ENCODE measurements at places on chromosomes 2 and 18. TPM values are rescaled to one million over a fixed set of nuclear protein-coding genes. Genes with fewer than 3 reads are reported as not detected.

DNA sequence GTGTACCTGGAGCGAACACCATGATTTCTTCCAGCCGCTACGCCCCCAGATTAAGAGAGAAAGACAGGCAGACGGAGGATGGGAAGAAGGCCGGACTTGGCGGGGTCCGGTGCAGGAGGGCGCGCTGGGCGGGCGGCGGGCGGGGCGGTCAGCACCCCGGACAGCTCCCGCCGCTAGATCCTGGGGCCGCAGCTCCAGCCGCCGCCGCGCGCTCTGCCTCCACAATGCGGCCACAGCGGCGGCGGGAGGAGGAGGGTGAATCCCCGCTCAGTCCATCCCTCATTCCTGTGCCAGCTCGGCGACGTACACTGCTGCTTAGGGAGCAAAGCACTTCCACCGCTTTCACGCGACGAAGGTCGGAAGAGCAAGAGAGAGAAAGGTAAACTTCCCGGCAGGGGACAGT lies at the start of gene AKAIN1:
TSS of gene AKAIN1 (minus strand) at position 226 of the 403 bp plus-strand sequence. CDS start at position 22, 204 bp downstream.
- peak within 1 kb of the TSS; percentile 59 for H3K4me3 ChIP-seq
- peaks cover 1% of the 10 kb centered on the region for H3K4me1 ChIP-seq
- peaks cover 78% of the 10 kb centered on the region for H3K27me3 ChIP-seq
- H3K36me3 ChIP-seq: no peaks in the 10 kb centered on the region
- peak; percentile 66 for DNase-seq

DNA sequence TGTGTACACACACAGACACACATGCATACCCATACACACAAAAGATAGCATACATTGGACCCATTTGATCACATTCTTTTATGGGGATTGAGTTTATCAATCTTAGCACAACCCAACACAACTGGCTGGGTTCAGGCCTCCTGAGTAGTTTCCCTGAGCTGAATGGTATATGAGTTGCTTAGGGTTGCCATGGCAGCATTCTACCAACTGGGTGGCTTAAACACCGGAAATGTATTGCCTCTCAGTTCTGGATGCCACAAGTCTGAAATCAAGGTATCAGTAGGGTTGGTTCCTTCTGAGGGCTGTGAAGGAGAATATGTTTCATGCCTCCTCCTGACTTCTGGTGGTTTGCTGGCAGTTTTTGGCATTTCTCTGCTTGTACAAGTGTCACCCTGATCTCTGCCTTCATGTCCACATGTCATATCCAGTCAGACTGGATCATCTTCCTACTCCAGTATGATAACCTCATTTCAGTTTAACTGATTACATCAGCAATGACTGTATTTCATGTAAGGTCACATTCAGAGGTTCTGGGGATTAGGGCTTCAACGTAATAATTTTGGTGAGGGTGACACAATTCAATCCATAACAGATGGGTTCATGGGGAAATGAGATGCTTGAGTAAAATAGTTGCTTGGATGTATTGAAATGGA lies 212.7 kb downstream of the KCNE4 start:
- H3K36me3 ChIP-seq: no peaks in the 10 kb centered on the region
- no peak overlapping the region for H3K4me3 ChIP-seq
- H3K27me3 ChIP-seq: no peaks in the 10 kb centered on the region
- H3K4me1 ChIP-seq: no peaks in the 10 kb centered on the region
- DNase-seq: no peak

GRCh38 chr2:104321796-104322349 lies 532.0 kb upstream of the POU3F3 start:
- H3K27me3 ChIP-seq: peaks cover 76% of the 10 kb centered on the region
- peak overlapping the region; percentile 37 for H3K4me3 ChIP-seq
- H3K36me3 ChIP-seq: no peaks in the 10 kb centered on the region
- peak overlapping the region; percentile 19 for H3K27ac ChIP-seq
- peaks cover 23% of the 10 kb centered on the region for H3K4me1 ChIP-seq

- DNase-seq: peak; percentile 30
- peak overlapping the region; percentile 93 for H3K27ac ChIP-seq
- H3K36me3 ChIP-seq: peaks cover 5% of the 10 kb centered on the region
- peak overlapping the region; percentile 89 for H3K4me3 ChIP-seq
- peaks cover 20% of the 10 kb centered on the region for H3K4me1 ChIP-seq
Measured at GRCh38 chr2:135875491-135876065, 665 bp downstream of the MCM6 start.

DNA sequence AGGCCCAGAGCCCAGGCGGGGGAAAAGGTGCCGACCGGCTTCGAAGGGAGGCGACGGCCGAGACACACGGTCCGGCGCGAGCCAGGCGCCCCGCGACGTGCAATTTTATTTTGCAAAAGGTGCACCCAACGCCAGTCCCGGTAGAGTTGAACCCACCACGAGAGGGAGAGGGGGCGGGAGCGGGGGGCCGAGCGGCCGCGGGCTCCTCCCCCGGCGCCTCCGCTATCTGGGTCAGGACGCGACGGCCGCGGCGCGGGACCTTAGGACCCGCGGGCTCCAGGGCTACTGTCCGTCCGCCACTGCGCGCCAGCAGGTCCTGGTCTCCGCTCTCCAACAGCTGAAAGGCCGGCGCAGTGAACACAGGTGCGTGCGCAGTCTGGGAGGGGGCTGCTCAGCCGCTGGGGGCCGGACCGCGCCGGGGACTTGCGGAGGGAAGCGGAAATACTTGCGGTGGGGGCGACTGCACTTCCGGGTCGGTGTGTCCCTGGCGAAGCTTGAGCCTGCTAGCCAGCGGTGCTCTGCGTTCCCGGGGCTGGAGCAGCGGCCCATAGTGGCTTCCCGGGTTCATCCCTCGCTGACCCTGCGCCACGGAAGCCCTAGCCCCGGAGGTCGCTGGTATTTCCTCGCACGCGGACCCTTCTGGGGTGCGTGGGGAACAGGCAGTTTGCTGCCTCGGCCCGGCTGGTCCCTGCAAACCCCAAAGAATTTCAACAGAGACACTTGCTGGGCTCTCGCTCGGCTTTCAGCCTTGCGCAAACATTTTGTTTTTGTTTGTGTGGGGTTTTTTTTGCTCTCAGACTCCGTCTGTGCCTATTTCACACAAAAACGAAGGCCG lies at the start of gene RMDN2:
TSS of gene RMDN2 (plus strand) at position 225 of the 835 bp plus-strand sequence. CDS start 3,991 bp downstream, outside the sequence.
- DNase-seq: peak; percentile 95
- H3K4me3 ChIP-seq: peak within 1 kb of the TSS; percentile 81
- H3K27ac ChIP-seq: peak within 1 kb of the TSS; percentile 98
- peaks cover under 1% of the 10 kb centered on the region for H3K36me3 ChIP-seq

- peaks cover 11% of the 10 kb centered on the region for H3K27me3 ChIP-seq
- H3K36me3 ChIP-seq: no peaks in the 10 kb centered on the region
- DNase-seq: no peak
- H3K4me1 ChIP-seq: peaks cover 11% of the 10 kb centered on the region
- no peak overlapping the region for H3K4me3 ChIP-seq
Measured at GRCh38 chr18:58527285-58527951, 101.5 kb downstream of the ALPK2 start.

DNA sequence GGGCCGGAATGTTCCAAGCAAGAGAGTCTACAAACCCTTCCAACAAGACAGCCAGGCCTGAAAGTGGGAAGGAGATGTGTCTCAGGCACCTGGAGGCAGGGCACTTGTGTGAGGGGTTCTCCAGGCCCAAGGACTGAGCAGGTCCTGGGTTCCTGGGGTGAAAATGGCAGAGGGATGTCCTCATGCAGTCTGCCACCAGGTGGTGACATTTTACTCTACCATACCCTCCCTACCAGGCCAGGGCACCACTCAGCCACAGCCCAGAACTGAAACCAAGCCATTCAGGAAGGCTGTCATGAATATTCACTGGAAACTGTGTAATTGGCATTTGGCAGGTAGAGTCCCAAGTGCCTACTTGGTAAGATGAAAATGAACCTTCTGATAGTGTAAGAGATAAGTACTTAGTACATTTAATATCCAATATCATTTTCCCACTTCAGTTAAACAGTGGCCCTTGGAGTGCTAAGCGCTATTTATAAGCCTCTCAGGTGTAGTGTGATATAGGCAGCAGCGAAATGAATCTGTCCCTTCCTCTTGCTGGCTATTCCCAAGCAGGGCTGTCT lies 185.1 kb downstream of the MYO5B start:
- no peak overlapping the region for H3K4me3 ChIP-seq
- H3K36me3 ChIP-seq: no peaks in the 10 kb centered on the region
- no peak overlapping the region for H3K27ac ChIP-seq
- no peaks in the 10 kb centered on the region for H3K4me1 ChIP-seq

GRCh38 chr18:70322928-70323327 lies 34.1 kb downstream of the SOCS6 start:
- peaks cover 26% of the 10 kb centered on the region for H3K36me3 ChIP-seq
- peaks cover 12% of the 10 kb centered on the region for H3K4me1 ChIP-seq
- H3K4me3 ChIP-seq: no peak overlapping the region
- peak overlapping the region; percentile 81 for H3K27ac ChIP-seq
- H3K27me3 ChIP-seq: no peaks in the 10 kb centered on the region

GRCh38 chr2:241636182-241637017 lies 558 bp downstream of the THAP4 start:
- H3K4me3 ChIP-seq: peak overlapping the region; percentile 78
- H3K27me3 ChIP-seq: no peaks in the 10 kb centered on the region
- H3K27ac ChIP-seq: peak overlapping the region; percentile 90

DNA sequence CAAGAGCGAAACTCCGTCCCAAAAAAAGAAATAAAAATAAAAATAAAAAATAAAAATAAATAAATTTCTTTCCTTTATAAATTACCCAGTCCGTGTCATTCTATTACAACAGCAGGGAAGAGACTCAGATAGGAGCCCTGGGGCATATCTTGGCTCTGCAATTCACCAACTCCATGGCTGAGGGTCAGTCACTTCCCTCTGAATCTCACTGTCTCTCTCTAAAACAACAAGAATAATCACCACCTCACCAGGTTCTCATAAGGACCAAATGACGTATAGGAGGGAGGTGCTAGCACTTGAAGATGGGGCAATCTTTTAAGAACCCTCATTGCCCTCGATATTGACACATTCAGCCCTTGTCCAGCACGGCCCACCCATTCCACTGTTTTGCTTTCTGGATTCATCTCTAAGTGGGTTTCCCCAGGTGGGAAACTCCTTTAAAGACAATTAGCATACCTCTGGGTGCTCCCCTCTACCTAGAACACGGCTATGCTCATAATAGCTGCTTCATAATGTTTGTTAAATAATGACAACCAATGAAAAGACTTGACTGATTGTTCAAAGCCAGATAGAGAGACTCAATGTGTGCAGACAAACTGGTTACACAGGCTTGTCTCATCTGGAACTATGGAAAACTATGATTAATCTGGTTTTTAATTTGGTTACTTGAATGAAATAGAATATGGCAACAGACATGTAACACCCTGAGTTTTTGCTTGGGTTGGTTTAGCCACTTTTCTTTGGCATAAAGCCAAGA lies 15.1 kb downstream of the MYCN start:
- no peak for DNase-seq
- no peak overlapping the region for H3K4me3 ChIP-seq
- no peaks in the 10 kb centered on the region for H3K36me3 ChIP-seq
- H3K4me1 ChIP-seq: peaks cover 11% of the 10 kb centered on the region
- peaks cover 5% of the 10 kb centered on the region for H3K27me3 ChIP-seq
- no peak overlapping the region for H3K27ac ChIP-seq

DNA sequence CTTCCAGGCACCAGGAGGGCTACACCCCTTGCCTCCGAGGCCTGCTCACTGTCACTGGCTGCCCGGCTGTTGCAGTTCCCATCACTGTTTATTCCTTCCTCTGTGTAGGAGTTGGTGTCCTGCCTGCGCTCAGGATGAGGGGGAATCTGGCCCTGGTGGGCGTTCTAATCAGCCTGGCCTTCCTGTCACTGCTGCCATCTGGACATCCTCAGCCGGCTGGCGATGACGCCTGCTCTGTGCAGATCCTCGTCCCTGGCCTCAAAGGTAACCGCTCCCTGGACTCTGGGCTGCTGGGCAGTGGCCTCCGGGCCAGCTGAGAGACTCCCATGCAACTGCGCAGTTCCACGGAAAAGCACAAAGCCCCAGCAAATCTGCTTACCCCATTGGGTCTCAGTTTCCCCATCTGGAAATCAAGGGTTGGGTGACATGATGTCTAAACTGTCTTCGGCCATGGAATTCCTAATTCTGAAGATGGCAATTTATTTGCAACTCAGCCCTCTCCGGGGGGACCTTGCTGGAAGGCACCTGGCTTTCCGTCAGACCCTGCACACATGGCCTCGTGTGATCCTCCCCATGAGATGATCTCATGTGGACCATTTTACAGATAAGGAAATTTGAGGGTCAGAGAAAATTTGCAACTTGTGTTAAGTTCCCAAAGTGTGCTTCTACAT lies 9.4 kb downstream of the COLEC11 start:
- H3K4me1 ChIP-seq: peaks cover 4% of the 10 kb centered on the region
- no peak overlapping the region for H3K27ac ChIP-seq
- H3K4me3 ChIP-seq: no peak overlapping the region
- DNase-seq: no peak
- H3K27me3 ChIP-seq: peaks cover 3% of the 10 kb centered on the region
- no peaks in the 10 kb centered on the region for H3K36me3 ChIP-seq

DNA sequence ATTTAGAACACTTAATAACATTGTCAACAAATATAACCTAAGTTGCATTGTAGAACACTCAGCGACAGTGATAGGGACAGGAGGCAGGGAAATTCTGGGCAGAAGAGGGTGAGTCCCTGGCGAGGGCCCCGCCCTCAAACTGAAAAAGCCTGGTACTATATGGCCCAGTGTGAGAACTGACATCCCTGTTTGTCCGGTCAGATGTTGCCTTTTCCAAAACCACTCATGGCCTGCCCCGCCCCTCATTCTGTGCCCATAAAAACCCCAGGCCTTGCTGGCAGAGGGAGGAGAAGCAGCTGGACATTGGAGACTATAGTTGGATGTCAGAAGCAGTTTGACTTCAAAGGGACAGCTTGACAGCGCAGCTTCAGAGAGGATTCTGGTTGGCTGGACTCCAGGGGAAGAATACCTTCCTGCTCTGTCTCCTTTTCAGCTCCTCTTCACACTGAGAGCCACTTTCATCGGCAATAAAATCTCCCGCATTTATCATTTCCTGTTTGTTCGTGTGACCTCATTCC lies 47.0 kb downstream of the FAM117B start:
- H3K4me1 ChIP-seq: no peaks in the 10 kb centered on the region
- no peak overlapping the region for H3K27ac ChIP-seq
- H3K4me3 ChIP-seq: no peak overlapping the region

- no peak overlapping the region for H3K4me3 ChIP-seq
- no peak overlapping the region for H3K27ac ChIP-seq
- DNase-seq: no peak
- H3K4me1 ChIP-seq: no peaks in the 10 kb centered on the region
- H3K36me3 ChIP-seq: no peaks in the 10 kb centered on the region
Measured at GRCh38 chr2:204477358-204477950, 67.8 kb upstream of the PARD3B start.

DNA sequence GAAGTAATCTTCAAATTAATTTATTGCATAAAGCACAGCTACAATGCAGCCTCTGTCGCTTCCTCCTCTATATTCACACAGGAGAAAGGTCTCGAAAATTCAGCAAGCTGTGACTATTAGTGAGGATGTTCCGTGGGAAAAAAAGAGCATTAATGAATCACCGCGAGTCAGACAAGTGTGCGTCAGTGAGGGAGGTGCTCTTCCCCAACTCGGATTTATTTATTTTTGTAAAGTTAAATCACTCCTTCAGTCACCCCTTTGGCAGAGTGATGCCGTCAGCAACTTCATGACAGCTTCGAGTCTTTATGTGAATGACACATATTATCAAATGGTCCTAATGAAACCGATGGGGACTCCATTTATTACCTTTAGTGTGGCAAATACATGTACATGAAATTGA lies 648.9 kb upstream of the SALL3 start:
- H3K4me1 ChIP-seq: peaks cover 2% of the 10 kb centered on the region
- H3K36me3 ChIP-seq: no peaks in the 10 kb centered on the region
- no peak for DNase-seq
- H3K4me3 ChIP-seq: no peak overlapping the region
- H3K27ac ChIP-seq: no peak overlapping the region
- peaks cover 4% of the 10 kb centered on the region for H3K27me3 ChIP-seq

Gene IL1R2
- not detected for total RNA-seq

Gene TWIST2
- total RNA-seq: not detected

Gene CCBE1
- 1.1 TPM for total RNA-seq

Gene MARCO
- total RNA-seq: not detected

Gene PPP3R1
- 48.5 TPM for total RNA-seq

Gene HOXD13
- not detected for total RNA-seq

Gene CIB4
- total RNA-seq: not detected

Gene NT5DC4
- total RNA-seq: not detected

Gene EMX1
- 0.71 TPM for total RNA-seq

Gene TGOLN2
- 65.5 TPM for total RNA-seq

Gene SERPINB3
- not detected for total RNA-seq

Measured in progenitor cell of endocrine pancreas (in vitro differentiated cells).